ENCODE measurements at places on chromosomes 2 and 18.

GRCh38 chr18:68796936-68797690, 767 bp upstream of the CCDC102B start:
- no peak for DNase-seq

GRCh38 chr2:21001225-21001946, 42.5 kb downstream of the APOB start:
- no peak for DNase-seq

DNA sequence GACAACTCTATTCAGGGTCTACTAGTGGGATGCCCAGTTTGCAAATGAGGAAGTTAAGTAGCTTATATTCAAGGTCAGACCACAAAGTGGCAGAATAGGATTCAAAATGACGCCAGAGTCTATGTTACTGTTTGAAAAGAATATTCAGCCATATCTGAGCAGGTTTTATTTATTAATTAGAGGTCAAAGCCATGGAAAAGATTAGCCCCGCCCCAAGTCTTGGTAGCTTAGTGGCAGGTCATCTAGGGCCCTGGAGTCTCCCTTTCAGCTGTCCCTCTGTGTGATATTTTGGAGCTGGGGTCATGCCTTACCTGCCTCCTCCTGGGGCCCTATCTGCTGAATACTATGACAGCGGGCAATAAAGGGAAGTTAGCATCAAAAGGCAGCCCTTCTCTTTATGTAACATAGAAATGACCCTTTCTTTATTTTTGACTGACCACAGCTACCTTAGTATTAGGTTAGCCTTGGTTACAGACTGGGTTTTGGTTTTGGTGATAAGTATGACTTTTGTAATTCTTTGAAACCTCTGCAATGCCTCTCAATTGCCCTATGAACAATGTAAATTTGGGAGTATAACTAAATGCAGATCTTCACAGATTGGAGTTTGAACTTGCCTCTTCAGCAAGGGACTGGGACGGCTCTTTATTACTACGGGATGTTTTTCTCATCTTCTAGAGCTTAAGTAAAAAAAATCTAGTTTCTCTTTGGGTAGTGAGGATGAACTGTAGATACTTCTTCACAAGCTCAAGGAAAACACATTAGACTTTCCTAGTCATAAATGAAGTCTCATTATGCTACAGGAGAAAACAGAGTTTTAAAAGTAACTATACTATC, 153.0 kb upstream of the ITGA4 start:
- no peak for DNase-seq

DNA sequence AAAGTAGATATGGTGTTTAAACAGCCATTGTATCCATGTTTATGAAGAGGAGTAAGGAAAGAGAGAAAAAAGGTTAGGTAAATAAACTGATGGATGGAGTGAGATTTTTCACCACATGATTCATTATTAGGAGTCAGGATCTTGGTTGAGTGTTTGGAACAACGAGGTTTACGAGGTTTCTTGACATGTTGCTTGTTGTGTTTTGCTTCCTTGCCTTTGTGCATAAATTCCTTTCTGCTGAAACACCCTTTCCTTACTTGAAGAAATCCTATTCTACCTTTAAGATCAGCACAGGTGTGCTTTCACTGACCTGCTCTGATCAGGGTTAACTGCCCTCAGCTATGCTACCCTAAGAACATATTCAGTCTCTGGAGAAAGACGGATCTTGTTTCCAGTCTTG, 66.6 kb downstream of the EFEMP1 start:
- DNase-seq: no peak

DNA sequence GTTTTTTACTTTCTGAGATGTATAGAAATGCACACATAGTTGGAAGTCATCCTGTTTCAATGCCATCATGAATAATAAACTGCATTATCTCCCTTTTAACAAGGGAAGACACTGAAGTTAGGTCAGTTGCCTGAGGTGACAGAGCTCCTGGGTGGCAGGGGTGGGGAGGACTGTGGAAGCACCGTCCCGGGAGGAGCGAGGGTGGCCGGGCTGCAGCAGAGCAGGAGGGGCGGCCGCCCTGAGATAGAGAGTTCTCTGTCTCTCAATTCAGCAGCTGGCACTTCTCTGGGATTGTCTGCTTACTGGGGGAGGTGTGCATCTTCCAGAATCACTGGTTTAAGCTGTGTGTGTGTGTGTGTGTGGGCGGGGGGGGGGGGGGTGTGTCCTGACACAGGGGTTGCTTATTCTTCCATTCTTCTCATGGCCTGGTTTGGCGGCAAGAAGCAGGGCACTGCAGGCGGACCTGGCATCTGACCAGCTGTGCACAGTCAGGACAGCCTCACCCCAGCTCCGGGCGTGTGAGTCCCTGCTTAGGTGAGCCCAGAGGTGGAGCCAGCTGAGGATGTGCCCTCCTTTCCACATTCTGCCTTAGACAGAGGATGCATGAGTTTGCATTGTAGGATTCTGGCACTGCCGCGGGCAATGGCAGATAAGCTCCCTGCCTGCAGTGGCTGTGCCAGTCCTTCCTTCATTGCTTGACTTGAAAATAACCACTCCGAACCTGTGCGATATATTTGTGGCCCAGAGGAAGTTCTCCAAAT, 40.4 kb downstream of the VWA3B start:
- DNase-seq: no peak

DNA sequence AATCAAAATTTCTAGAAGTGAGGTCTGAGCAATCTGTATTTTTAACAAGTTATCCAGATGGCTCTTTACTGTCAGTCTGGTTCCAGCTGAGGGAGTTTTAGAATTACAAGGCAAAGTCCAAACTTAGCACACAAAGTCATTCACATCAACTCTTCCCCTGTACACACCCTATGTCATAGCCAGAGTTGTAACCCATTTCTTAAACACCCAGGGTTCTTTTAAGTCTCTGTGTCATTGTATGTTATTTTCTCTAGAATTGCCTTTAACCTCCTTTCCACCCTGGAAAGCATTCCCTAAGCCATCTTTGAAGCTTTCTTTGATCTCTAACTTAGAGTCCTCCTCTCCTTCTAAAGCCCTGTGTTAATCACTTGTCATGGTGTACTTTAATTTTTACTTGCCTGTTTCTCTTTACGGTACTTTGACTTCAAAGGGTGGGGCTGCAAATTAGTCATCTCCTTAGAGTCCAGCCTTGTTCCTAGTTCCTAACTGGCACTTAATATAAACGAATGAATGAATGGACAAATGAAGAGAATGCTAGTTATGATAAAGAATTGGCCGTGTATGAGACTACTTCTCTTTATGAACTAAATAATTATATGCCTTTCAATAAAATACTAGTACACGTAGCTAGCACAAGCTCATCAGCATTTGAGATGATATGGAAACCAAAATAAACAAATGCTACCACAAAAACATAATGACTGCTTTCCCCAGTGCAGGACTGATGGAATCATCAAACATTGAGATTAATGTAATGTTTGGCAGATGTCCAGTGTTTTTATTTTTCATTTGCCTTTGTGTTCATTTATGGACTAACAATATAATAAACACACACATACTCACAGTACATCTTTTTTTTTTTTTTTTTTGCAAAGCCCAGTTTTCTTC, 11.9 kb upstream of the ACTR3 start:
- no peak for DNase-seq

- DNase-seq: no peak
Observed at GRCh38 chr18:48347756-48348326, 61.3 kb downstream of the ZBTB7C start.

DNA sequence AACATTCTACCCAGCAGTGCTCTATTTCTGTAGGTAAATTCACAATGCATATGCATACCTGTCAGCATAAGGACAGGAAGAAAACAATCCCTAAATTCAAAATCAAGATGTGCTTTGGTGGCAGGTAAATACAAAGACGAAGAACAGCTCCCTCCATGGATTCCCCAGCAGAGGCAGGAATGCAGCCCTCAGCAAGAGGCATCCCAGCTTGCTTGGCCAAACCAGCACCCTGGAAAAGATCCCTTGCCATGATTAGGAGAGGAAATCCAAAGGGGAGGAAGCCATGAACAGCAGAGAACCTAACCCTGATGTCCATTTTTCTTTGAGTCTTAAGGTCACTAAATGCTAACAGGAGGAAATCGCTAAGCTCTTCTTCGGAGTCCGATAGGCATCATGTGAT, 91.2 kb downstream of the KCTD1 start:
- no peak for DNase-seq

GRCh38 chr18:27413495-27414401, 228.6 kb upstream of the CHST9 start:
- DNase-seq: no peak

GRCh38 chr2:227625420-227625819, 8.1 kb downstream of the SCYGR4 start:
- no peak for DNase-seq

- DNase-seq: no peak
Observed at GRCh38 chr2:8090748-8091700, 590.8 kb upstream of the ID2 start.

- no peak for DNase-seq
Observed at GRCh38 chr2:47087051-47087450, 68.1 kb downstream of the STPG4 start.

DNA sequence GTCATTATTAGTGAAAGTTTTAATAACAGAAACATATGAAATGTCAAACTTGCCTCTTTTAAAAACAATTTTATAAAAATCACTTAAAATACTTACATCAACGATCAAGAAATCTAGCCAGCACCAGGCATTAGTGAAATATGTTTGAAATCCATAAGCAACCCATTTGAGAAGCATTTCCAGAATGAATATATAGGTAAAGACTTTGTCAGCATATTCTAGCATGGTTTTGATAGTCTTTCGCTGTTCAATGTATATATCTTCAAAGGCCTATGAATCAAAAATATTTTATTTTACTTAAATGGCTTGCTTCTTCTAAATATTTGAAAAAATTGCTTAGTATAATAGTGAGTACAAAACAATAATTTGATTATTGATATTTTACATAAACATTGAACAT, 91.1 kb downstream of the SCN3A start:
- no peak for DNase-seq

- DNase-seq: no peak
Observed at GRCh38 chr2:127678531-127678930, 3.2 kb upstream of the LIMS2 start.

DNA sequence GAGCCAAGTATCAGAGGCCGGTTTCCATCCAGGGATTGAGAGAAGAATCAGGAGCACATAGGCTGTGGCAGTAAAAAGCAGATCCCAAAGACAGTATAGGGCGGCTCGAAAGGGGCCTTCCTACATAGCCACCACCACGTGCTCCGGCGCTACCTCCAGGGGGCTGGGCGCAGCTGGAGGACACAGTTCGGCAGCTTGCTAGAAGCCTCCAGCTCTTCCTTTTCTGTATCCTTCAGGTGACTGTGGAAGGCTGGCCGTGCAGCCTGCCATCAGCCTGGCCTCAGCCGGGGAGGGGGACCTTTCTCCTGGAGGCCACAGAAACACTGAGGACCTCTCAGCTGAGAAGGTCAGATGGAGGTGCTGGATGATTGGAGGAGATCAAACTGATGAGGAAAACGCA, 183.6 kb upstream of the GLI2 start:
- no peak for DNase-seq

GRCh38 chr2:9573840-9574239, 18.2 kb upstream of the ADAM17 start:
- DNase-seq: no peak

DNA sequence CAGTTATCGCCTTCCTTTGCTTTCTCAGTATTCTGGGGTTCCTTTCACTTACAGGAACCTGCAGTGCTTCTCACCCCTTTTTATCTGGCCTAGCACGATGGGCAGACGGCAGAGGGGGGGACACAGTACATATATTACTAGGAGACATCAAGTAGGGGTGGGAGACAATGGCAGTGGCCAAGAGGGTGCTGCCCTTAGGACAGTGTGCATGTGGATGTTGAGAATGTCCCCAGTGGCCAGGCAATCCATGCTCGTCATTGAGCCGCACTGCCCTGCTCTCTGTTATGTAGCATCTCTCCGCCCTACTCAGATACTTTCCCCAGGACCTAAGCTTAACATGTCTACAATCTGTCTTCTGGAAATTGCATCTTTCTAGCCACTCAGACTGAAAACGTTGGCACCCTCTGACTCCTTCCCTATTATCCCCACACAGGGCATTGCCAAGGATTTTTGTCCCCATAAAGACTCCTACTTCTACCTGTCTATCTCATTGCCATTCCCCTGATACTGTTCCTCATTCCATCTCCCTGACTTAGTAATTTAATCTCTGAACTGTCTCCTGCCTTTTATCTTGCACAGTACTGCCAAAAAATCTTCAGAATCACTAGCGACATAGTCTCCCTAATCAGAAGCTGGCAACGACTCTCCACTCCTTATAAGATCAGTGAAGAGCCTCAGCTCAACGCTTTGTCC, 6.6 kb downstream of the DSG2 start:
- no peak for DNase-seq

DNA sequence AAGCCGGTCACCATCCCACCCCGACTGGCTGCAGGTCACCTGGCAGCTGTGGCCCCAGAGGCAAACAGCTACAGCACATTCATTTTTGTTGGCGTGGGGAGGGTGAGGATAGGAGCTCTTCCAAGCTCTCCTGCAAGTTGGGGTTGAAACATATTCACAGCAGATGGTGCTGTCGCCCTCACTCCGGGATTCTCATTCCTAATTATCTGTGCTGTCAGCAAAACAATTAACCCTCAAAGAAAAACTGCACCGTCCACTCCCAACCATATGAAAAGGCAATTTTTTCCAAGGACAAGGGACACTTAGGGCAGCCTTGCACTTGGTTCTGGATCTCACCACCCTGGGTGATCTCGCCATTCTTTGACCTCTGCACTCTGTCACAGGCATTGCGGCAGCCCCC, 68.6 kb downstream of the ZBTB7C start:
- DNase-seq: peak; percentile 57

- no peak for DNase-seq
Observed at GRCh38 chr18:54924948-54925347, 34.3 kb downstream of the CCDC68 start.

DNA sequence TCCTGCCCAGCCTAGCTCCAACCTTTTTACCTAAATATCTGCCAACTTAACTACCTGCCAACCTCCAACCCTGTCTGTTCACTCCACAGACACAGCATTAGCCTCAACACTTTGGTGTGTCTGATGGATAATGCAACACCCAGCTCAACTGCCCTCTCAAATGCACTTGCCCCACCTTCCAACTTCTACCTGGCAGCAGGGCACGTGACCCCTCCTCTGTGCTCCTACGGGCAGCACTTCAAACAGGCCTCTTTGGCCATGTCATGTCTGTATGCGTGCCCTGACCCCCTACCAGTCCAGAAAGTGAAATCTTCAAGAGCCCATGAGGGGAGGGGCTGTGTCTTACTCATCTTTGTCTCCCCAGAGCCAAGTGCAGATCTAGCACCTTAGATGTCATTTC, 25.5 kb downstream of the RNF149 start:
- DNase-seq: no peak

GRCh38 chr18:10798727-10799550, 273.1 kb downstream of the NAPG start:
- no peak for DNase-seq
